ENCODE measurements at places on chromosomes 3 and 15.

GRCh38 chr3:194618858-194619608 lies 14.2 kb downstream of the TMEM44 start:
- no peak for DNase-seq

DNA sequence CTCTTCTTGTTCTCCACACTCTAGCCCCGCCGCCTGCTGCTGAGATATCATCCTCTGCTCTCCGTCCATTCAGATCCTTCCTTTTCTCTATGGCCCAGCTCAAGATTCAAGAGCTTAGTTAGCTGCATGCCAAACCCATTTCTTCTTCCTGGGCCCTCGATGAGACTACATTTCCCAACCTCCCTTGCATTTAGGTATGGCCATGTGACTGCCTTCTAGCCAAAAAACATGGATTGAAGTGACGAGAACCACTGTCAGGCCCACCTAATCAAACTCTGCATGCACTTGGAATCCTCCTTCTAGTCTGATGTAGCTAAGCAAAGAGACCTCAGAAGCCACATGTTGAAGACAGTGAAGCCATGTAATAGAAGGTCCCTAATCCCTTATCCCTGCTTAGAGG lies 308.2 kb downstream of the VPS13C start:
- no peak for DNase-seq

GRCh38 chr3:144162042-144162441 lies 190.4 kb downstream of the DIPK2A start:
- no peak for DNase-seq

DNA sequence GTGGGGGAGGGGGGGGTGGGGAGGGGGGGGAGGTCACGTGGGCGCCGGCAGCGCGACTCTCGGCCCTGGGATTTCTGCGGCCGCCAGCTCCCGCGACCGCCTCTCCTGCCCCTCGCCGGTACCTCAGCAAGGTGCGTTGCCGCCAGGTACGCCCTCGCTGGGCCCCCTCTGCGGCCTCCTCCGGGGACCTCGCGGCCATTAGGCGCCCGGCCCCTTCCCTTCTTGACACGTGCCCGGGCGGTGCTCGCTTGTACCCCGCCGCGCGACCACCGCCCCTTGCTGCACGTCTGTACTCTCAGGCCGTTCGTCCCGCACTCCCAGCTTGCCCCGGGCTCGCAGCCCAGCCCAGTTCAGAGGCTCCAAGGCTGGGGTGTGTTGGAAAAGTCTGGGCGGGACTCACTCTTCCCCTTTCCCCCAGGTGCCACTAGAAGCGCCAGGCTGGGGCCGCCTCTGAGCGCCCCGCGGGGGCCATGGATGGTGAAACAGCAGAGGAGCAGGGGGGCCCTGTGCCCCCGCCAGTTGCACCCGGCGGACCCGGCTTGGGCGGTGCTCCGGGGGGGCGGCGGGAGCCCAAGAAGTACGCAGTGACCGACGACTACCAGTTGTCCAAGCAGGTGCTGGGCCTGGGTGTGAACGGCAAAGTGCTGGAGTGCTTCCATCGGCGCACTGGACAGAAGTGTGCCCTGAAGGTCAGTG lies at the start of gene MAPKAPK3:
Gene MAPKAPK3 (plus strand): TSS at position 56 of the 696 bp plus-strand sequence. CDS start 415 bp downstream, at position 471.
- no peak for DNase-seq

GRCh38 chr3:125140818-125141595 lies 71.5 kb downstream of the SLC12A8 start:
- no peak for DNase-seq

DNA sequence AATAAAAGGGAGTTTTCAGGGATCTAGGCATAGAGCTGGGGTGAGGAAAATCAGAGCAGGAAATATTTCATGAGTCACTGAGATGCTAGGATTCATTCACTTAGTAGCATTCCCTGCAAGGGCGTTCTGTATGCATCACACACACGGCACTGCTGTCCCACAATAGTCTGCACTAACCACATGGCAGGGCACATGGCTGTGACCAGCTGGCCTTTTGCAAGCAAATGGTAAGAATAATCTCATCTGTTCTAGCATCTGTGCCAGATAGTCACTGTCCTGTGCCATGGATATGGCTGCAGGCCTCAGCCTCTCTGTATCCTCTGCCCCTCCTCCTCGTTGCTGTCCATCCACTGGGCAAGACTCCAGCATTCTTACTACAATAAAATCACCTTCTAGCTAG lies 37.8 kb downstream of the BOC start:
- DNase-seq, result no peak

- DNase-seq, result no peak
Observed at GRCh38 chr15:99712415-99712814, 20.8 kb downstream of the LYSMD4 start.

GRCh38 chr3:136893848-136894443 lies 31.9 kb downstream of the NCK1 start:
- DNase-seq, result no peak

Data from DMS79 treated with DMSO at 0.1 percent for 48 hours (cell line).